Mesendoderm (in vitro differentiated cells): ENCODE measurements at places on chromosomes 7 and 10.

DNA sequence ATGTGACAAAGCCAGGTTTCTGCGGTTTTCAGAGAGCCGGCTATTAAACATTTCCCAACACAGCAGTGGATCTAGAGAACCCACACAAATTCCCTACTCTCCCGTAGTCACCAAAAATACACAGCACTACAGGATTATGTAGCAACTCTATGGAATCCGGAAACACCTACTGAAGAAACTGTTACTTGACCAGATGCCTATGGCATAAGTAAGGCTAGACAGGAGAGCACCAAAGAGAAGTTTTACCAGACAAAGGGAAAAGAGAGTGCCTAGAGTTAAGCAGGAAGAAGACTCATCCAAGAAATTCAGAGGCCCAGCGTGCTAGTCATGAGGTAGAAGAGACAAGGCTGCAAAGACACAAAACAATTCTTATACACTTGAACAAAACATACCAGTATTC, 321.1 kb downstream of the PARD3 start:
- DNase-seq, result no peak
- H3K4me1 ChIP-seq, result peaks cover 1% of the 10 kb centered on the region
- no peaks in the 10 kb centered on the region for H3K27me3 ChIP-seq
- H3K27ac ChIP-seq, result no peak overlapping the region

DNA sequence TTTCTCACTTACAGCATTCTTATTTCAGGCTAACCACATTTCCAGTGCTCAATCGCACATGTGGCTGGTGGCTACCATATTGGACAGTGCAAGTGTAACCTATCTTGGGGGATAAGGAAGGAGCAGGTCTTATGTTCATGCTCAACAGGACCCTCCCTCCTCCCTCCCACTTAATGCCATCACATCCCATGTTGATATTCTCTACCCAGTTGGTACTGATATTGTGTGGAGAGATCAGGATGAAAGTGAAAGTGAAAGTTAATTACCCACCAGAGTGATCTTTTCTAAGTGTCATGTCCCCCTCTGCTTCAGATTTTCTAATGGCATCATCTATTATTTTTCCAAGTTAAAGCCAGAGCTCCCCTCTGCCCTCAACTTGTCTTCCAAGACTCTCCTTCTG, 91.6 kb downstream of the BMPER start:
- DNase-seq, result no peak
- H3K27ac ChIP-seq, result no peak overlapping the region
- H3K4me3 ChIP-seq, result no peak overlapping the region

DNA sequence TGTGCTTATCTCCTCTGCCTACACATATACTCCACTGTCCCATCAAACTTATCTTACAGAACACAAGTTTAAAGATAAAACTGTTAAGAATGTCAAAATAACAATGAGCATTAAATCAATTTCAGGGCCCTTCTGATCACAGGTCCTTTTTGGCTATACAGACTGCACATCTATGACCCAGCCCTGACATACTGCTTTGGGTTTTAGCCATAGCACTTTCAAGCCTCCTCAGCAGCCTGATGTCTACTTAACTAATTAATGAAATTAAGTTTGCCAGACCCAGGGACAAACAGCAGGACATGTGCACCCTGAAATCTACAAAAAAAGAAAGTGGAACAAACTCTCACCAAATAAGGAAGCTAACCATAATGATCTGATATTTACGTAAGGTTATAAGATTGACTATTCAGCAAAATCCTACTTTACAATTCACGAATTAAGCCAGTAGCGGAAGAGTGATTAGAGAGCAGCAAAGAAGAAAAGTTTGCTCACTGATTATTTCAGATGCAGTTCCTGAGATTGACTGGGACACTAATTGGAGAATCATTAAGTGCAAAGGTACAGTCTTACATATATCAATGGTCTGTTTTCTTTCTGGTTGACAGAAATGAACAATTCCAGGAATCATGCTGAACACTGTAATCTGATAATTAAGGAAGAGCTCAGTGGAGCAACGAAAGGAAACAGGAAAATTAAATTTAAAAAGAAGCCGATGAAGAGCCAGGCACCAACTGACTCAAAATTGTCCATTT, 669.3 kb upstream of the LRRN3 start:
- H3K27me3 ChIP-seq, result no peaks in the 10 kb centered on the region
- H3K4me1 ChIP-seq, result no peaks in the 10 kb centered on the region

DNA sequence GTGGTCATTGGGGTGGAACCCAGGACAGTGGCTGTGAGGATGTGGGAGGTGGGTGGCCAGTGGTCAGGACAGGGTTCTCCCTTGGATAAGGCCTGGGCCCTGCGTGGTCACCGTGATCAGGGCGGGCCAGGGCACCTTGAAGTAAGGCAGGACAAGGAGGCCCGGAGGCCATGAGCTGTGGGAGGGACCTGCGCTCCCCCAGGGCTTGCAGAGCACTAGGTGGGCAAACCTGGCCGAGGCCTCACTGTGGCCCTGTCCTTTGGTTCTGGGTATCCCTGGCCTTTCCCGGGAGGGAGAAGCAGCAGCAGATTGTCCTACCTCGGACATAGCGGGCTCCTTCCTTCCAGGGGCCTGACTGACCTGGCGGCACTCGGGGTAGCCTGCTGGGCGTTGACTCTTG, 144.8 kb upstream of the RET start:
- DNase-seq, result no peak
- no peaks in the 10 kb centered on the region for H3K4me1 ChIP-seq
- no peaks in the 10 kb centered on the region for H3K27me3 ChIP-seq
- H3K36me3 ChIP-seq, result no peaks in the 10 kb centered on the region
- H3K27ac ChIP-seq, result no peak overlapping the region

DNA sequence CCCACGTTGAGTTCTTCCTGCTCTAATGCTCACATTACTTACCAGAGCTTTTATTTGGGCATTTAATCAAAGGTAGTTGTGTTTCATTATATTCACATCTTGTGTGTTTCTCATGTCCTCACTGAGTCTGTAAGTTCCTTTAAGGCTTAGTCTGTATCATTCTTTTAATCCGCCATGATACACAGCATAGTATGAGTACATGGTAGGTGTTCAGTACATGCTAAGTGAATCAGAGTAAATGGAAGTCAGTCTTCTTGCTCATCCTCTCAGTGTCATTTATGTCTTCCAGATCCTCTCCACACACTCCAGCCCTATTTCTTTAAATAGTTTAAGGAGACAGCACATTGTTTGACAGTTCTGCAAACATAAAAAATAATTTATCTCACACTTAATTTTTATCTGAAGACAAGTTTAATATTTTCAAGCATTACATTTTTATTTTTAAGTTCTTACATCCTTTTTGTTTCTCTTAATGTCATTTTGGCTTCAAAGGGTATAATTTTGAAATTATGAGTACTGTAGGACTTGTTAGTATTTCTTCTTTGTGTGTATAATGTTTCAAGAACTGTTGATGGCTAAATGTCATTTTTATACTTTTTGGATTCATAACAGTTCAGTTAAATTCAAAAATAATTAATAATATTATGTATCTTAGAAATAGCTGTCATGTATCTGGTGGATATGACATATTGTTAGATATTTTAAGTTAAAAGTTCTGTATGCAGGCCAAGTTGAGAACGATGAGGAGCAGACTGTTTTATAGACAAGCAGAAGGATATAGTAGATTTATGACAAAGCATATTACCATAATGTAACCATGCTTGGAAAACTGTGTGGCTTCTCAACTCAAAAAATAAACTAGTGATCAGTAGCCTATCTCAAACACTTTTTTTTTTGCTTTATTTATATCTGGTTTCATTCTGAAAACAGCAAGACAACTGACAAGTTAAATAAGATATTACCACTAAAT, 342.7 kb downstream of the LRMDA start:
- no peaks in the 10 kb centered on the region for H3K36me3 ChIP-seq
- no peak overlapping the region for H3K27ac ChIP-seq
- H3K4me3 ChIP-seq, result no peak overlapping the region
- no peaks in the 10 kb centered on the region for H3K27me3 ChIP-seq
- no peak for DNase-seq

GRCh38 chr10:71782221-71782916, 9.0 kb upstream of the VSIR start:
- H3K4me3 ChIP-seq, result no peak overlapping the region
- DNase-seq, result no peak
- no peaks in the 10 kb centered on the region for H3K36me3 ChIP-seq
- H3K4me1 ChIP-seq, result no peaks in the 10 kb centered on the region
- no peaks in the 10 kb centered on the region for H3K27me3 ChIP-seq

GRCh38 chr10:118958984-118959925, 70.3 kb upstream of the NANOS1 start:
- H3K4me1 ChIP-seq, result no peaks in the 10 kb centered on the region
- DNase-seq, result peak; percentile 74

DNA sequence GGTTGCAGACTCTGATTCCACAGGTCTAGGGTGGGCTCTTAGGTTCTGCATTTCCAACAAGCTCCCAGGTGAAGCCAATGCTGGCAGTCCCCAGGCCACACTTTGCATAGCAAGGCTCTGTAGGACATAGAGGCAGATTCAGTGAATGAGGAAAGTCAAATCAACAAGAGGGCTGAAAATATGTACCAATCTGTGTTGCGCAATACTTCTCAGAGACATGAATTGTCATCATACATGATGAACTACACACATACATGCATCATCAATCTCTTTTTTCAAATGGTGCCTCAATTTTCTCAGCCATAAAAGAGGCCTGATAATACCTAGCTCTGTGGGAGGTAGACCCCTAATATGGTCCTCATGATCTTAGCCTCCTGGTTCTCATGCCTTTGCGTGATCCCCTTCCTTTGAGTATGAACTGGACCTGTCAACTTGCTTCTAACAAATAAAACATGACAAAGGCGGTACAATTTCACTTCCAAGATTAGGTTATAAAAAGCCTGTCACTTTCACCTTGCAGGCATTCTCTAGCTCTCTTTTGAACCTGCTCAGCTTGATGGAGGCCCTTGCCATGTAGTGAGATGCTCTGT, 49.0 kb downstream of the PIK3CG start:
- no peak overlapping the region for H3K4me3 ChIP-seq
- no peak for DNase-seq
- H3K4me1 ChIP-seq, result no peaks in the 10 kb centered on the region
- H3K27me3 ChIP-seq, result no peaks in the 10 kb centered on the region
- no peaks in the 10 kb centered on the region for H3K36me3 ChIP-seq

DNA sequence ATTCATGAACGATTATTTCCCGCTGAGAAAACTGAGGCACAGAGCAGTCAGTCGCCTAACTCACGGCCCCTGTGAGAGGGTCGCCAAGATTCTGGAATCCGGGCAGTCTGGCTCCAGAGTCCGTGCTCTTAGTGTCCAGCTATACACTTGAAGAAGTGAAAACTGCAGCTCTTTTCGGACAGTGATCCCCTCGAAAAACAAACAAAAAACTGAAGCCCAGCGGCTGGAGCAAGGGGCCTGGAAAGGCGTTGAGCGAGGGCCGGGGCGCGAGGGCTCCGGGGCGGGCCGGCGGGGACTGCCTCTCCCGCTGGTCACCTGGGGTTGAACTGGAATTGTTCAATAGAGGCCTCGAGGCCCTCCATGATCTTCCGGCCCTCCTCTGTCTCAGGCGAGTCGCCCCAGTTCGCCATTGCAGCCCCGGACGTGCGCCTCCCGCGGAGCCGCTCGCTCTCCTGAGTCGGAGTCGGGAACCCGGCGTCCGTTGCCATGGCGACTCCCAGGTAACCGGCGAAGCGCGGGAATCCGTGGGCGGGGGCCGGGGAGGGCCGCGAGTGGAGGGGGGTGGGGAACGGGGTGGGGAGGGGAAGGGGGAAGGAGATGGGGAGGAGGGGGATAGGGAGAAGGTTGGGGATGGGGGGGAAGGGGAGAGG, 881 bp downstream of the C10orf67 start:
- H3K4me3 ChIP-seq, result peak overlapping the region; percentile 28
- H3K36me3 ChIP-seq, result no peaks in the 10 kb centered on the region
- peak; percentile 77 for DNase-seq

GRCh38 chr7:70037171-70037933, 439.1 kb downstream of the AUTS2 start:
- no peak for DNase-seq
- H3K27me3 ChIP-seq, result no peaks in the 10 kb centered on the region
- no peak overlapping the region for H3K4me3 ChIP-seq
- no peak overlapping the region for H3K27ac ChIP-seq
- no peaks in the 10 kb centered on the region for H3K4me1 ChIP-seq
- no peaks in the 10 kb centered on the region for H3K36me3 ChIP-seq
